Vagina (tissue), 2 donors: ENCODE measurements at places on chromosomes 12 and 14. TPM values are rescaled to one million over a fixed set of nuclear protein-coding genes. Genes with fewer than 3 reads are reported as not detected.

GRCh38 chr14:22812744-22813143 lies 2.5 kb downstream of the SLC7A7 start:
- H3K27ac ChIP-seq = no peak overlapping the region
- no peaks in the 10 kb centered on the region for H3K27me3 ChIP-seq
- DNase-seq = no peak
- no peak overlapping the region for H3K4me3 ChIP-seq

GRCh38 chr14:95770777-95771176 lies 56.9 kb upstream of the TCL1A start:
- no peak overlapping the region for H3K4me3 ChIP-seq
- H3K4me1 ChIP-seq = no peaks in the 10 kb centered on the region
- H3K36me3 ChIP-seq = no peaks in the 10 kb centered on the region
- no peaks in the 10 kb centered on the region for H3K27me3 ChIP-seq

GRCh38 chr14:39122330-39123138 lies 8.4 kb downstream of the GEMIN2 start:
- H3K4me1 ChIP-seq = peaks cover 11% of the 10 kb centered on the region
- peak overlapping the region; percentile 42 for H3K27ac ChIP-seq
- no peak for DNase-seq
- peaks cover 47% of the 10 kb centered on the region for H3K36me3 ChIP-seq
- no peak overlapping the region for H3K4me3 ChIP-seq

- H3K27me3 ChIP-seq = no peaks in the 10 kb centered on the region
- H3K27ac ChIP-seq = no peak overlapping the region
- DNase-seq = no peak
- H3K36me3 ChIP-seq = no peaks in the 10 kb centered on the region
- H3K4me3 ChIP-seq = no peak overlapping the region
- H3K4me1 ChIP-seq = no peaks in the 10 kb centered on the region
Observed at GRCh38 chr14:95774265-95775160, 60.6 kb upstream of the TCL1A start.

- H3K4me1 ChIP-seq = no peaks in the 10 kb centered on the region
- H3K27me3 ChIP-seq = no peaks in the 10 kb centered on the region
- H3K27ac ChIP-seq = no peak overlapping the region
- DNase-seq = no peak
Observed at GRCh38 chr14:79295385-79295784, 915.9 kb downstream of the DIO2 start.

- no peaks in the 10 kb centered on the region for H3K36me3 ChIP-seq
- DNase-seq = no peak
- no peak overlapping the region for H3K27ac ChIP-seq
- H3K4me3 ChIP-seq = no peak overlapping the region
- H3K27me3 ChIP-seq = no peaks in the 10 kb centered on the region
- H3K4me1 ChIP-seq = no peaks in the 10 kb centered on the region
Observed at GRCh38 chr14:97719931-97720330, 922.7 kb downstream of the VRK1 start.

DNA sequence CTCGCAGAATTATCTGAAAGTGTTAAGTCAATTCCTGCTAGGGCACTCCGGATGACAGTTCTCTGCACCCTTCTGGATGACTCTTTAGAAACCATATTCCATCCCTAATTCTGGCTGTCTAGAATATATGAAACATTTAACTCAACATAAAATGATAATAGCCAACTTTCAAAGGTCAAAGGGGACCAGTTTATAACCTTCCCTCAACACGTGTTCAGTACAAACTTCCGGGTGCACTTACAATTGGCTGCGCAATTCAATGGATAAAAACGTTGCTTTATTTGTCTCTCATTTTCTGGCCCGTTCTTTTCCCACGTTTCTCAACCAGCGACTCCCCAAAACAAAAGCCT lies 1.3 kb downstream of the SBNO1 start:
- peak overlapping the region; percentile 98 for H3K27ac ChIP-seq
- H3K4me3 ChIP-seq = peak overlapping the region; percentile 88
- no peak for DNase-seq
- no peaks in the 10 kb centered on the region for H3K27me3 ChIP-seq
- peaks cover 35% of the 10 kb centered on the region for H3K4me1 ChIP-seq

- no peak overlapping the region for H3K27ac ChIP-seq
- no peaks in the 10 kb centered on the region for H3K36me3 ChIP-seq
- H3K27me3 ChIP-seq = no peaks in the 10 kb centered on the region
Observed at GRCh38 chr12:5184186-5184585, 140.5 kb downstream of the KCNA5 start.

- no peak overlapping the region for H3K27ac ChIP-seq
- no peak for DNase-seq
- H3K27me3 ChIP-seq = no peaks in the 10 kb centered on the region
Observed at GRCh38 chr14:50947446-50947845, 3.2 kb upstream of the PYGL start.

DNA sequence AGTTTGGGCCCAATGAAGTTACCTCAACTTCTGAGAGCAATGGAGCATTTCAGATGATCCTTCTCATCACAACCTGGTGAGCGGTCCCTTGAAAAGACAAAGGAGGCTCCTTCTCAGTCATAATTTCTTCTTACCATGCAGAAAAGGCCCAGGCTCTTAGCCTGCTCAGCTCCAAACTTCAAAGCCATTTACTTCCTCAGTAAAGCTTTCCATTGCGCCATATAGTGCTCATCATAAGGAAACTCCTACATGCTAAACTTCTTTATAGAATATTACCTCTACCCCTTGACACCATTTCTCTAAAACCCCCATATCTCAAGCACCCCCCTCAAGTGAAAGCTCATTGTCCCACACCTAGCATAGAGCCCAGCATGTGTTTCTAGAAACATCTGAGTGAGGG lies 127.1 kb downstream of the GTF2A1 start:
- no peak for DNase-seq
- no peak overlapping the region for H3K4me3 ChIP-seq
- H3K27ac ChIP-seq = no peak overlapping the region
- no peaks in the 10 kb centered on the region for H3K27me3 ChIP-seq
- H3K36me3 ChIP-seq = no peaks in the 10 kb centered on the region
- H3K4me1 ChIP-seq = no peaks in the 10 kb centered on the region

DNA sequence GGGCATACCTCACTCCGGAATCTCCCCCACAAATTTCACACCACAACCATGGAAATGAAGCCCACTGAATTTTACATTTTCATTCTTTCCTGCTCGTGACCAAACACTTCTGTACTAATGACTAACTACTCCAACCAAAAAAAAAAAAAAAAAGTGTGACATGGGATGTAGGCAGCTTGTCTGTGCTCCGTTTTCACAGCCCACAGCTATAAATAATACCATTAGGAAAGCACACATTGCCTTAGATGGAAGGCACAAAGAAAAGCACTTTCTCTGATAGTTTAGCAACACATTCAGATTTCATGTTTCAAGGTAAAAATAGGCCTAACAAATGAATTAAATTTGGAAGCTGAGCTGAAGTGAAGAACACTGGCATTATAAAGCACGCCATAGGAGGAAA lies 42.5 kb downstream of the DUSP6 start:
- H3K27ac ChIP-seq = no peak overlapping the region
- H3K27me3 ChIP-seq = no peaks in the 10 kb centered on the region
- no peaks in the 10 kb centered on the region for H3K4me1 ChIP-seq
- no peaks in the 10 kb centered on the region for H3K36me3 ChIP-seq
- H3K4me3 ChIP-seq = no peak overlapping the region

GRCh38 chr12:54604436-54604835 lies 16.0 kb upstream of the PPP1R1A start:
- H3K4me1 ChIP-seq = no peaks in the 10 kb centered on the region
- no peak for DNase-seq
- no peaks in the 10 kb centered on the region for H3K27me3 ChIP-seq
- no peaks in the 10 kb centered on the region for H3K36me3 ChIP-seq
- H3K4me3 ChIP-seq = no peak overlapping the region

GRCh38 chr14:92759679-92760523 lies 11.5 kb upstream of the LGMN start:
- no peak overlapping the region for H3K4me3 ChIP-seq
- DNase-seq = no peak
- H3K36me3 ChIP-seq = no peaks in the 10 kb centered on the region
- H3K27me3 ChIP-seq = no peaks in the 10 kb centered on the region
- no peaks in the 10 kb centered on the region for H3K4me1 ChIP-seq

The KCNC2 gene
- total RNA-seq = 0.25 TPM

The CPNE8 gene
- 15.0 TPM for total RNA-seq

The KRT6C gene
- total RNA-seq = 257 TPM
